Right forelimb (tissue), 1 donor: ENCODE measurements at places on chromosomes 4 and X.

GRCh38 chrX:87397103-87397886 is 120.3 kb upstream of the KLHL4 start:
- no peak for DNase-seq

- DNase-seq, result no peak
Measured at GRCh38 chr4:39881789-39882188, 95.9 kb downstream of the PDS5A start.

DNA sequence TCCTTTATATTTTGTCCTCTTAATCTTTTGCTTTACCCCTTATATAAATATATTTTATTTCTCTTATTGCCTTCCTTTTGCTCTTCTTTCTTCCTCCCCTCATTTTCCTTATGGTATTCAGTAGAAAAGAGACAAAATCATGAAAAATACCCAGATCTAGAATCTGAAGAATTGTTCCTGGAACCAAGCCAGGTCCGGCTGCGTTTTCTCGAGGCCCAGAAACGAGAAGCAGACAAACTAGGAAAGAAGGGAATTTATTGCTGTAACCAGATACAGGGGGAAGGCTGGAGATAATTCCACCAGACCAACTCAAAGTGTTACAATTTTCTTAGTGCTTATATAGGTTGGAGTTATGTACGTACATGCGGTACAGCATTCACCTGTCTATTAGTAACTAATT is 328.7 kb downstream of the GABRG1 start:
- DNase-seq, result no peak

DNA sequence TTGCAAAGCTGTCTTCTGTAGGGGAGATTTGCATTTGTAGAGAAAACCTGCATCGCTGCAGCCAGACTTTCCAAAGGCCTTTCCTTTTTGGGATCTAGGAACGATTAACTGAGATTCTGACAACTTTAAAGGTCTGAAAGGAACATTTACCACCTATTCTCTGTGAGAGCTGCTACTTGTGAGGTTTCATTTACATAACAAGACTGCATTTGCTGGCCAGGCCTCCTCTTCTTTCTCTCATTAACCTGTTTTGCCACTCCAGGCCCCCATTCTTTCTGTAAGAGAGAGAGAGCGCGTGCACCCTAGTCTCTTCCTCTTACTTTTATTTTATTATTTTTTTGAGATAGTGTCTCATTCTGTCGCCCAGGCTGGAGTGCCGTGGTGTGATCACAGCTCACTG is 31.6 kb downstream of the TMEM31 start:
- DNase-seq, result no peak

DNA sequence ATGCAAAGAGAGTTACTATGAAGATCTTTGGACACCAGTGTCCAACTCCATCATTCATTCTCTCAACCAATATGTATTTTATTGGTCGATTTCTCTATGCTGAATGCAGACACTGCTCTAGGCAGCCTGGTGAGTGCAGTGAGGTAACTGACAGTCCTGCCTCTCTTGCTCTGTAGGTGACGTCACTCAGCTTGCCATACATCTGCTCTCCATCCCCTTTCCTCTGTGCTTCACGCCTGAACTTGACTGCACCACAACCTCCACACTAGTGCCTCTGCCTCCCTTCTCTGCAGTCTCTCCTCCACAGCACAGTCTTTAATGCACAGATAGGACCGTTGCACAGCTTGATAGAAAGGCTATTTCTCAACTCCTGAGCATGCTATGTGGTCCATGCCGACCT is 344.9 kb upstream of the NOCT start:
- no peak for DNase-seq

DNA sequence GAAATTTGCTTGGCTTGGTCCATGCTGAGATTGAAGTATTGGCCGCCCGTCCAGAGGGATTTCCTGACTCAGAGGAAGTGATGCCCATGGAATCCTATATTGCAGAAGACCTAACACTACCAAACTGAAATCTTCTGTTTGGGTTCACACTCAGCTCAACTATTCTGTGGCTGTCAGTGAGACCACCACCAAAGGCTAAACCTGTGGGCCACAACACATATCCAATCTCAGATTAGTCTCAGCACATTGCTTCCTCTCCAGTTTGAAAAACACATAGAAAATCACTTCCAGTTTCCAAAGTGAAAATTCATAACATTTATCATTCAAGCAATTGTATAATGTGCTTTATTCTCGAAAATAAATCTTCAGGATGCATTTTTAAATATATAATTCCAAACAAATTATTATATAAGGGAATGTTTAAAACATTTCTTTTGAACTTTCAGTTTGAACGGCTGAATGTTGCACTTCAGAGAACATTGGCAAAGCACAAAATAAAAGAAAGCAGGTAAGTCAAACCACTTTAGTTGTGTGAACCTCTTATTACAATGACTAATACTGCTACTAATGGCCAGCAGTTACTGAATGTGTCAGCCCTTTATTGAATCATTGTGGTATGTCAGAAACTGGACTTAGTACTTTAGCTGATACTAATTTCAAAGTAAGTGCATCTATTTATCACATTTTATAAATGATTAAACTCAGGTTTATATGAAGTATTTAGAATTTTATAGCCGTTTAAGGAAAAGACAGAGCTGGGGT is 37.0 kb downstream of the GUCY1A1 start:
- DNase-seq, result no peak

GRCh38 chr4:152591396-152591795 is 55.5 kb upstream of the FBXW7 start:
- DNase-seq, result no peak
